Activated CD4-positive, alpha-beta T cell treated with anti-CD3 and anti-CD28 coated beads, Interleukin-2, amount 10 ng/mL, durations not matched to agents 24 days and 14 days (primary cell): ENCODE measurements at places on chromosomes 12 and 14.

GRCh38 chr12:94889445-94890210 lies 113.9 kb downstream of the NDUFA12 start:
- no peak overlapping the region for H3K4me3 ChIP-seq
- no peak for DNase-seq
- H3K4me1 ChIP-seq, result no peaks in the 10 kb centered on the region
- no peak overlapping the region for H3K27ac ChIP-seq

GRCh38 chr12:10623131-10623530 lies 9.7 kb upstream of the MAGOHB start:
- no peaks in the 10 kb centered on the region for H3K4me1 ChIP-seq
- no peak overlapping the region for H3K27ac ChIP-seq
- H3K4me3 ChIP-seq, result no peak overlapping the region
- DNase-seq, result no peak
- no peaks in the 10 kb centered on the region for H3K36me3 ChIP-seq

- H3K4me3 ChIP-seq, result no peak overlapping the region
- peaks cover 2% of the 10 kb centered on the region for H3K4me1 ChIP-seq
- no peak for DNase-seq
- no peak overlapping the region for H3K27ac ChIP-seq
Measured at GRCh38 chr14:88834883-88835431, 10.5 kb downstream of the TTC8 start.

GRCh38 chr12:49664591-49665239 lies 41.4 kb downstream of the PRPF40B start:
- no peaks in the 10 kb centered on the region for H3K27me3 ChIP-seq
- peaks cover 51% of the 10 kb centered on the region for H3K36me3 ChIP-seq
- peak overlapping the region; percentile 13 for H3K27ac ChIP-seq
- DNase-seq, result no peak
- peak overlapping the region; percentile 4 for H3K4me3 ChIP-seq

DNA sequence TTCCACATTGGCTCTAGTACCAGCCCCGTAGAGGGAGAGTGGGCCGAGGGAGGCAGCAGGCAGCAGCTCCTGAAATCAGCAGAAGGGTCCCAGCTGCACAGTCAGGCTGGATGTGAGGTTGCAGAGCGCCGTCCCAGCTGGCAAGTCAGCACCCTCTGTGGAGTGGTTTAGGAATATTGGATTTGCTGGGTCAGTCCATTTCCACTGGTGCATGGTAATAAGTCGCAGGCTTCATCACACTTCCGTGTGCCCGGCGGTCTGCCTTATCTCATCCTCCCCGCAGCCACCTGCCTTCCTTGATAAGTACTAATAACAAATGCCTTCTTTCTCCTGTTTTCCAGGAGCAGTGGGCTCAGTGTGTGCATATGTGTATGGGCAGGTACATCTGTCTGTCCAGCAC lies 112.9 kb downstream of the TSPAN9 start:
- no peaks in the 10 kb centered on the region for H3K4me1 ChIP-seq
- H3K4me3 ChIP-seq, result no peak overlapping the region
- no peak for DNase-seq
- no peaks in the 10 kb centered on the region for H3K36me3 ChIP-seq
- no peak overlapping the region for H3K27ac ChIP-seq
